ENCODE measurements at places on chromosomes 3 and 15.

- no peak for DNase-seq
Measured at GRCh38 chr3:2096216-2096615, 2.5 kb upstream of the CNTN4 start.

GRCh38 chr3:11465744-11466616 lies 177.7 kb downstream of the VGLL4 start:
- peak; percentile 40 for DNase-seq

DNA sequence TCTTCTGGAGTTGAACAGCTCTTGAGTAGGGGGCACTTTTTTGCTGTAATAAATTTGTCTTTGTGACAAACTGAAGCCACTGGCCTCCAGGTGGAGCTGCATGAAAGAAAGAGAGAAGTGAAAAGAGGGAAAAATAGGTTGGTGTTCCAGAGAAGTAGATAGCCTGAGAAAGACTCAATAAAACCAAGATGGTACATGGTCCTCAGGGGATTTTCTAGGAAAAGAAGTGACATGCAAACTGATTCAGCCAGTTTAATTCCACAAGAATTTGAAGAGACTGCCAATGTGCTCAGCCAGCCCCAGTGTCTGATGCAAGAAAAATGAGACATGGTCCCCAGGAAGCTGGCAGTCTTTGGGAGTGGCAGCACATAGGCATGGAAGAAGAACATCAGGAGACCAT lies 152.7 kb downstream of the CD47 start:
- DNase-seq: peak; percentile 12

DNA sequence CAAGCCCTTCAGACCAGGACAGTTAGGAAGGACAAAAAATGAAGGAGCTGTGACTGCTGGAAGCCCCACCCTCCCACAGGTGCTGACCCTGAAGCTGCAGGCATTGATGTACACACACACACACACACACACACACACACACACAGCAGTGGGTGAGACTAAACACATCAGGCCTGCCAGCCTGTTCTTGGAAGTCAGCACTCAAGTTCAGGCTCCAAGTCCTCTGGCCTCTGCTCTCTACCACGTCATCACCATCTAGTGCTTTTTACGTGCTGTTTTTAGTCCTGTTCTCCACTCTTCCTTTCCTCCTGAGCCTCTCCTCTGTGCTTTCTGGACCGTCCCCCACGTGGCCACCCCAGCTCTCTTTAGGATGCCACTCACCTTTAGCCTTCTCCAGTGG lies 5.4 kb upstream of the KBTBD12 start:
- DNase-seq: no peak

- DNase-seq: no peak
Measured at GRCh38 chr15:39471785-39472574, 108.9 kb upstream of the THBS1 start.

DNA sequence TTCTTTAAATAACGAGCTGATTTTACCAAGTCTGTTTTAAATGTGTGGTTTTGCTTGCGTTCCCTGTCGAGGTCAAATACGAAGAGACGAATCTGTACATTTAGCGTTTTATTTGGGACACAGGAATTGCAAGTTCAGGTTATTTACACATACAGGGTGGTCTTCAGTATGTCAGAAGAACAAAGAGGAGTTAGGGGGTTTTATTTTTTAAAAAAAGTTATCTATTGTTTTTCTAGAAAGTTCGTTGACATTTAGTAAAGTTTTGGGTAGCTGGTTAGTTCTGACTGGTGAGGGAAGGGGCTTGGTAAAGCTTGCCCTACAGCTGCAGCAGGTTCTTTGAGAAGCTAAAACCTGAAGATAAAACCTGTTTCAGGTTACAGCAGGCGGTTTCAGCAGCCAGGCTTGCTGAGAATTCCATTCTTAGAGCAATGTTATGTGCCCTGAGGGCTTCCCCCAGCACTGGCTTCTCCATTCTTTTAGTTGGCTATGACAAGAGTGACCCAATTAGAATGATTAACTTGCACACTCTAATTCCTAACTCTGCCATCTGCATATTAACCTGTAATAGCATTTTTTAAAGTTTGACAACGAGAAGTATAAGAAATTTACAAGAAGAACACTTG lies 815 bp upstream of the ZNF280D start:
- DNase-seq: peak; percentile 45

DNA sequence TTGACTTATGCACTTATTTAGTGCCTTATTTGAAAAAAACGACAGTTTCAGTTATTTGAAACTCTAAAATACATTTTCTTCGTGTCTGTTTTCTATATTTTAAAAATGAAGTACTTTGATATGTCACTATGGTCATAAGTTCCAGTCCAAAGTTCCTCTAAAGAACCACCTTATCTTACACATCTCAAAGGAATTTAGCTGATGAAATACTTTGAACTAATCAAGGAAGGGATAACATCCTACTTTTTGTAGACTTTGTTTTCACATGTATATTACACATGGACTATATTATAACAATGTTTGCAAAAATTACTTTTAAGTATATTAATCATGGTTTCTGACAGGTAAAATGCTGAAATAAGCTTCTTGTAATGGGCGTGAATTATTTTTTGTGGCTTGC lies 265.8 kb upstream of the ZNF717 start:
- no peak for DNase-seq

GRCh38 chr15:41513506-41514227 lies at the start of gene LTK:
Gene LTK (minus strand): TSS chr15:41513827. CDS start chr15:41513709, 118 bp downstream.
- peak; percentile 95 for DNase-seq

DNA sequence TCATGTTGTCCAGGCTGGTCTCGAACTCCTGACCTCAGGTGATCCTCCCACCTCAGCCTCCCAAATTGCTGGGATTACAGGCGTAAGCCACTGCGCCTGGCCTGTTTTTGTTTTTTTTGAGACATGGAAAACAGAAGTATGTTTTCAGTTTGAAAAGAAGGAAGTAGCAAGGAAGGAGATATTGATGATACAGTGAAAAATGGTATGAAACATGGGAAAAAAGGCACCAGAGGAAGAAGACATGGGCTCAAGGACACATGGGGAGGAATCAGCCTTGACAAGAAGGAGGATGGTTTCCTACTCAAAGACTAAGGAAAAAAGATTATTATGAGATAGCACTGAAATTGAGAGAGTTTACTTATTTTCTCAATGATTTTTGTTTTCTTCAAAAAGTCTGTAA lies 30.7 kb downstream of the FMN1 start:
- no peak for DNase-seq

DNA sequence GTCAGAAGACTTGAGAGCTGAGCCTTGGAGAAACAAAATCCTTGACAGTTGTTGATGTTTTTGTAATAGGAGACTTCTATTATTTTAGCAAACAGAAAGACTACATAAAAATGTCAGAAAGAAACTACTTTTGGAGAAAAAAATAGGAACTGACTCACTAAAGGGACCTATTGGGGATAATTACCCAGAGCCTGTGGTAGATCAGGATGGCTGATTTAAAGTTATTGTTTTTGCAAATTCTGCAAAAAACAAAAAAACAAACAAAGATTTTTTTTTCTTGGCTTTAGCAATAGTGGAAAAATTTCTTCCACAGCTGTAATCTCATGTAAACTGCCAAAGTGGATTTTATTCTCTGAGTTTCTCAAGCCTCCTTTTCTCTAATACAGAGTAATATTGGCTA lies 101.5 kb upstream of the SATB1 start:
- DNase-seq: no peak

GRCh38 chr3:184409331-184409926 lies 29.6 kb downstream of the CHRD start:
- no peak for DNase-seq

DNA sequence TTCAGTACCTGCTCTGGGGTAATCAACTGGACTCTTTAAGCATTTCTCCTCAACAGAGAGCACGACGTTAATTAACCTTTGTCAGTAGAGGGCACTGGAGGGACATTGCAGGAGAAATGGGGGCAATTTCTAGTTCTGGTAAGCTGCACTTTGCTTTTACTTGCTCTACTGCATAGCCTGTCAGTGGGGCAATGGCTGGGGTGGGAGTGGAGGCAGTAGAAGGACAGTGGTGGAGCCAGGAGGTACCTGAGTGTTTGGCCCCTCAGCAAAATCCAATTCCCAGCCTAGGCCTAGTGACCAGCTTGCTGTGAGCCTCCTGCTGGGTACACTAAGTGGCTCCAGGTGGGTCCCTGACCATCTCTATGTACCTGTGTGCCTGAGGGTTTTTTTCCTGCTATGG lies 18.3 kb upstream of the MED12L start:
- DNase-seq: no peak

DNA sequence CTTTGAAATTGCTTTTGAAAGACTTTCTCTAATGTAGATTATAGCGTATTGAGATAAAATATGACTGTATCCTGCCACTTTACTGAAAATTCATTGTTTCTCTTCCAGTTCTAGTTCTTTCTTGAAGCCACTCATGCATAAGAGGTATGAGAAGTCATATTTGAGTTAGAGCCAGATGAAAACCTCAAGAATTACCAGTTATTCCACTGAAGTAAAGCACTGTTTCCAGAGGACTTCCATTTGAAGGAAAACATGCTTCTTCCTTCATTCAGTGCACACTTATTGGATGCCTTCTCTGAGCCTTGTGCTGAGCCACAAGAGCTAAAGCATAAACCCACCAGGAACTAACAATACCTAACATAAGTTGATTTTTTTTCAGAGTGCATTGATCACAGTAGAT lies 513.4 kb downstream of the ZNF385D start:
- no peak for DNase-seq

DNA sequence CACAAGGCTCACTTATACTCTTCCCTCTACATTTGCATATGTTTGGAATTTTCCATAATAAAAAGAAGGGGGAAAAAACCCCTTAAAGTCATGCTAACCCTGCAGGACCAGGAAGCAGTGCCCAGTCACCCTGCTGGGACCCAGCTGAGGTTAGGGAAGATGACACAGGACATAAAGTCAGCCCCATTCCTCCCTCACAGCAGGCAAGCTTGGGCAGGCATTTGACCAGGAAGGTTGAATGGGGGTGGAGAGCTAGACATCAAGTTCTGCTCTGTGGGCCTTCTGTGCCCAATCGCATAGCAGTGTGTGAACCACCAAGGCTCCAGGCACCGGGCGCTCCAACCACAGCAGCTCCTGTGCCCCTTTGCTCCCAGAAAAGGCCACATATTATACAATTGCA lies 7.1 kb upstream of the HDAC11 start:
- DNase-seq: no peak

DNA sequence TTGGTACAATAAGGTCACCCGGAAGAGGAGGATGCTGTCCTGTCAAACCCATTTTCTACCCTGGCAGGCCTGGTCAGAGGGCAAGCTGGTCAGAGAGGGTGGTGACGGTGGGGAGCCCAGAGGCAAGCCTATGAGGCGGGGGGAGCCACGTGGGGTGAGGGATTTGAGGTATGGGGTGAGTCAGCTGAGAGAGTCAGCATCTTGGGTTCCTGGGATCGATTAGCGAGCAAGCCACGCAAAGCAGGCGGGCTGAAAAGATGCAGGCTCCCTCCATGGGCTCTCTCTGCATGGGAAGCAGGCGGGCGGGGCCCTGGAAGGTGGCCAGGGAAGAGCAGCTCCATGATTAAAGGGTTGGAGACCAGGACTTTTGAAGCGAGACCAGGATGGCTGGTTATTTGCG lies 48.1 kb downstream of the MAGEF1 start:
- DNase-seq: no peak

DNA sequence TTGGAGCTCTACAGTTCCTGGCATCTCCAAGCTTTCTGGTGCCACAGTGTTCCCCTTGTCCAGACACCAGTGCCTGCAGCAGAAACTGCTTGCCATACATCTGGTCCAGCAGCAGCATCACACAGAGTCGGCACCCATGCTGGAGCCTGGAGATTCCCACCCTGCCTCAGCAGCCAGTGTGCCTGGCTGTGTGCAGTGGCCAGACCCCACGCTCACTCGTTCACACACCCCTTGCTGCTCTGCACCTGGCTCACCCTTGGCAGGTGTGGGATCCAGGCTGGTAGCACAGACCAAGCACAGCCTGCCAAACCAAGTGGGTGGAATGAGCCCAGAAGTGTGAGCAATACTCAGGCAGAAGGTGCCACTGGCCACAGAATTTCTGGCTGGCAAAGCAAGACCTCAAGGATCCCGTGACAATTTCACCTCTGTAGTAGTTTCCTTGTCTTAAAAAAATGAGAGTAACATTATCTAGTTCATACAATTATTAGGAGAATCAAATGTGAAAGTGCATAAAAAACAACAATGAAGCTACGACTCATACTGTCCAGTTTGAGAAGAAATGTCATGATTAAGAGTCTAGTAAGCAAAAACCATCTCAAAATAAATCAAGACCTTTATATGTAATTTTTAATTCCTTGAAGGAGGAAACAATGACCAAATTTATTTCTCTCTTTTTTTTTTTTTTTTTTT lies 22.9 kb upstream of the ZBED2 start:
- no peak for DNase-seq

DNA sequence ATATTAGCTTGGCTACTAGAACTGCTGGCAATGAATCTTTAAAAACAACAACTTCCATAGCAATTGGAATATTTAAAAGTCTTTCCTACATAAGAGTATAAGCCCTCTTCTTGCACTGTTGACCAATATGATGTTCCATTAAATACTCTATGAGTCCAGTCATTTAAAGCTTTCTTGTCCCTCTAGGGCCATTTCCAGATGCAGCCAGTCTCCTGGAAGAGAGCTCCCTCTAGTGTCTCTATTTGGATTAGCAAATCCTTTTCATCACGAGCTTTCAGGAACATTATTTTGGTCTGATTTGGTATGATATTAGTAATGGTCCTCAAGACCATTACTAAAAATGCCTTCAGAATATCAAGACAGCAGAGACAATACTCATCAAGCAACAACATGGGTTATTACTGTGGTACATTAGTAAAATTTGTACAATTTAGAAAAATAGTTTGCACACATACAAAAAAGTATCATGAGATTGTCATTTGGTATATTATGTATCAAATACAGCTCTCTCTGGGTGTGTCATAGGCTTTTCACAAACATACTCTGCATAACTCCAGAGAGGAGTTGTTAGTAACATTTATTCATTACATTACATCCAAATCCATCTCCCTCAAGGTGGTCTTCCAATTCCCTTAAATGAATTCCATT lies 101.3 kb downstream of the DPH6 start:
- DNase-seq: peak; percentile 33

- no peak for DNase-seq
Measured at GRCh38 chr15:67957435-67958132, 96.5 kb upstream of the PIAS1 start.
